ENCODE measurements at places on chromosomes 5 and 9. TPM values are rescaled to one million over a fixed set of nuclear protein-coding genes. Genes with fewer than 3 reads are reported as not detected.

The DOCK2 gene
- 1.3 TPM for total RNA-seq

The PCDHGB4 gene
- 1.5 TPM for total RNA-seq

The PAEP gene
- not detected for total RNA-seq

The COL23A1 gene
- total RNA-seq: 0.16 TPM

The LEAP2 gene
- total RNA-seq: 0.16 TPM

The C9 gene
- 0.08 TPM for total RNA-seq

The RASEF gene
- 0.55 TPM for total RNA-seq

The SEMA4D gene
- 1.6 TPM for total RNA-seq

The SELENOP gene
- 16.9 TPM for total RNA-seq

The TEX48 gene
- not detected for total RNA-seq

The CDX1 gene
- not detected for total RNA-seq

The FOXD1 gene
- 6.6 TPM for total RNA-seq

The FAM78A gene
- total RNA-seq: 0.49 TPM

The SOX30 gene
- total RNA-seq: not detected

The ADAMTS6 gene
- total RNA-seq: 22.0 TPM

The MIGA2 gene
- total RNA-seq: 18.7 TPM

The IL5 gene
- total RNA-seq: not detected

The SLC22A4 gene
- total RNA-seq: 2.2 TPM

The TAL2 gene
- total RNA-seq: not detected

The ARHGEF39 gene
- 7.8 TPM for total RNA-seq

The TNC gene
- 263 TPM for total RNA-seq

The KIF4B gene
- total RNA-seq: not detected

The WDR38 gene
- not detected for total RNA-seq

The GMCL2 gene
- not detected for total RNA-seq

The FOXD4L5 gene
- not detected for total RNA-seq

The SLC9A3 gene
- 1.2 TPM for total RNA-seq

The IFT74 gene
- 11.4 TPM for total RNA-seq

The NR6A1 gene
- 0.47 TPM for total RNA-seq

The STPG3 gene
- total RNA-seq: not detected

The CD274 gene
- total RNA-seq: 12.0 TPM

The LIFR gene
- 2.1 TPM for total RNA-seq

The EQTN gene
- 0.23 TPM for total RNA-seq

The ENTREP1 gene
- 0.19 TPM for total RNA-seq

The UTP15 gene
- 19.0 TPM for total RNA-seq

The PSD2 gene
- not detected for total RNA-seq

The PALM2AKAP2 gene
- 3.3 TPM for total RNA-seq
